ENCODE measurements at places on chromosomes 12 and 14. TPM values are rescaled to one million over a fixed set of nuclear protein-coding genes. Genes with fewer than 3 reads are reported as not detected.

Gene KRT8
- polyA plus RNA-seq, result 183 TPM

Gene SRSF5
- 690 TPM for polyA plus RNA-seq

Gene KLRK1
- 0.98 TPM for polyA plus RNA-seq

Gene PAPLN
- 8.8 TPM for polyA plus RNA-seq

Gene EPYC
- 0.12 TPM for polyA plus RNA-seq
